ENCODE measurements at places on chromosomes 6 and 20.

- no peaks in the 10 kb centered on the region for H3K27me3 ChIP-seq
- no peak overlapping the region for H3K27ac ChIP-seq
- no peak overlapping the region for H3K4me3 ChIP-seq
These were observed 2.4 kb downstream of the HEBP2 start for GRCh38 chr6:138406443-138406842.

DNA sequence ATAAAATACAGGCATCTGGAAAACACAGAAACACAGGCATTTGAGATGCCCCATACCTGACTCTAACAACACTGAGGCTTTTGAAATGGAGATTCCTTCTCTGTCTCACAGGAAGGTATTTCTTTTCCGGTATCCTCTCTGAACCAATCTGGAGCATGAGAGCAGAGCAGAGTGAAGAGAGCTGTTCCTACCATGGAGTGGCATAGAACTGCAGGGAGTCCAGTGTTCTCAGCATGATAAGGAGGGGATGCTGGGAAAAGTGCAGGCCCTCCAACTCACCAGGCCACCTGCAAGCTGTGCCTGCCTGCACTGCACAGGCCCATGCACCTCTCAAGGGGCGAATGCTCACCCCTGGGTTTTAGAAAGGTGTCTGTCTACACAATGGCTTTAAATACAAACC is 89.2 kb downstream of the FOXA2 start:
- peaks cover 26% of the 10 kb centered on the region for H3K4me1 ChIP-seq
- H3K27ac ChIP-seq = no peak overlapping the region
- no peaks in the 10 kb centered on the region for H3K27me3 ChIP-seq
- no peak overlapping the region for H3K4me3 ChIP-seq

DNA sequence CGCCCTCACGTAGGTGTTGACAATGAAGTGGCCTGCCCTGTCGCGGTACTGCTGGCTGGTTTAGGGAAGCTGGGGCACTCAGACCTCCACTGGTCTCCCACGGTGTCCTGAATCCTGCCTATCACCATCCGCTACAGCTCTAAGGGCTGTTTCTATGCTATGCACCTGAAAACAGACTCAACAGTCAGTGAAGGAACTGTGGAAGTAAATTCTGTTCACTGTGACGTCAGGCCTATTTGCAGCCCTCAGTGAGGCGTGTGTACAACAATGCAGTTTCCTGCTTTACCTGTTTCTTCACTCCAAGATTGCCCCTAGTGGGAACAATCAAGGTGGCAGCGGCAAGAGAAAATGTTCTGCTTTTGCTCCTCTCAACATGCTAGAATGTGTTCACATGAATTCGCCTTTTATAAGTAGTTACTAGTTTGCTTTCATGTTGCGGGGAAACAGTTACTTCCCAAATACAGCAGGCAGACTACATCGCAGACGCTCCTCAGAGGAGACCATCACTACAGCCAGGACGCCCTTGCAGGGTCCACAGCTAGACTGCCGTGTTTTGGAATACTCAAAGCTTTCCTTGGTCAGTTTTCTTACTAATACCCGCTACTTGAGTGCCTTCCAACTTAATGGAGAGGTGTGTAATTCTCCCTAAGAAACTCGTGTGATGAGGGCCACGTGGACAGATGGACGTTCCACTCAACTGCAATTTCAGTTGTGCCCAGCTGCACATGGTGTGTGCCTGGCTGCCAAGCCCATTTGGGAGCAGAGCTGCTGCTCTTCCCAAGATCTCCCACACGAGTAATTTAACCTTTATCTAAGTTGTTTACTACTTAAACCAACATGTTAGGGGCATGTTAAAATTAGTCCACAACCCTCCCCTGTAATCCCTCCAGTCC is 25.4 kb downstream of the DIDO1 start:
- H3K27ac ChIP-seq = peak overlapping the region; percentile 80
- H3K4me1 ChIP-seq = peaks cover 29% of the 10 kb centered on the region
- no peak for DNase-seq
- no peak overlapping the region for H3K4me3 ChIP-seq
- H3K36me3 ChIP-seq = peaks cover 20% of the 10 kb centered on the region

DNA sequence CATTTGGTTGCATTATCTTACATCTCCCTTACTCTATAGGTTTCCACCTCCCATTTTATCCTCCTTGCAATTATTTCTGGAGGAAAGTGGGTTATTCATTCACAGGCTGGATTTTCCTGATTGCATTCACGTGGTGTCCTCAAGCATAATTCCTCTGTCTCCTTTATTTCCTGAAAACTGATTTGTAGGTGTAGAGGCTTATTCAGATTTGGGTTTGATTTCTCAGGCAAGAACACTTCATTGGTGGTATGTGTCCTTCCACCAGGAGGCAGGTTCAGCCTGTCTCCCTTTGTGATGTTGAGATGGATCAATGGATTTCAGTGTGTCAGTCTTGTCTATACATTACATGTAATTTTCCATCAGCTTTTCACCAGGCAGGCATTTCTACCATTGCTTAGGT is 17.3 kb downstream of the DNPH1 start:
- H3K4me1 ChIP-seq = no peaks in the 10 kb centered on the region
- no peak for DNase-seq
- peaks cover 3% of the 10 kb centered on the region for H3K36me3 ChIP-seq
- no peak overlapping the region for H3K4me3 ChIP-seq
- H3K27me3 ChIP-seq = no peaks in the 10 kb centered on the region
- no peak overlapping the region for H3K27ac ChIP-seq

DNA sequence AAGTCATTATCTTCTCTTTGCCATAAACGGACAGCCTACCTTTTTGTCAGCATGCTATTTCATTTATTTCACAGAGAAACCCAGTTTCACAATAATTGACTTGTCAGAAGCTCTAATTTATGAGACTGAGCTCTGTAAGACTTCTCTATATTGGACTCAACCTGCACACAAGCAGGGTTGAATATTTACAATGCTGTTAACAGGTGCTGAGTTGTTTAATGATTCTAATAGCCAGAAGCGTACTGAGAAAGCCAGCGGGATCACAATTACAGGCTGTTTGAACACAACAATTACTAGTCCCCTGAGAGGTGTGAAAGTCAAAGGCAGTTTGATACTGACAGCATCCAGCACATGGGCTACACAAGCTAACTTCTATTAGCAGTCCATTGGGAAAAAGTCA is 128.2 kb upstream of the SIM1 start:
- peaks cover 3% of the 10 kb centered on the region for H3K36me3 ChIP-seq
- no peaks in the 10 kb centered on the region for H3K4me1 ChIP-seq
- no peak overlapping the region for H3K4me3 ChIP-seq
- H3K27me3 ChIP-seq = no peaks in the 10 kb centered on the region
- H3K27ac ChIP-seq = no peak overlapping the region
